ENCODE measurements at places on chromosomes 7 and 10. TPM values are rescaled to one million over a fixed set of nuclear protein-coding genes. Genes with fewer than 3 reads are reported as not detected.

- H3K4me3 ChIP-seq: no peak overlapping the region
- peak overlapping the region; percentile 83 for H3K27ac ChIP-seq
- no peaks in the 10 kb centered on the region for H3K4me1 ChIP-seq
- no peaks in the 10 kb centered on the region for H3K36me3 ChIP-seq
- no peaks in the 10 kb centered on the region for H3K27me3 ChIP-seq
Observed at GRCh38 chr10:69090685-69091084, 2.8 kb downstream of the SRGN start.

DNA sequence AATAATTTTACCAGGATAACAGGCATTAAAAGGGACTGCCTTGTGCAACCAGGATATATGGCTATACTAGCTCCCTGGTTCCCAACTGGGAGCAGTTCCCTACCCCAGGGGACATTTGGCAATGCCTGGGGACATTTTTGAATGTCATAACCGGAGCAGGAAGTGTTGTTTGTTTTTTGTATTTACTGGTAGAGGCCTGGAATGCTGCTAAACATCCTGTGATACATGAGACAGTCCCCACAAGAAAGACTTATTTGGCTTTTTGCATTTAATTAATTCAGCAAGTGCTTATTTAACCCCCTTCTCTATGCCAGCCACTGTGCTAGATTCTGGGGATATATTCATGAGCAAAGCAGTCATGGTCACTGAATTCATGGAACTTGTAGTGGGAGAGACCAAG is 181.2 kb downstream of the BBS9 start:
- no peaks in the 10 kb centered on the region for H3K36me3 ChIP-seq
- DNase-seq: no peak
- no peaks in the 10 kb centered on the region for H3K4me1 ChIP-seq
- no peaks in the 10 kb centered on the region for H3K27me3 ChIP-seq
- no peak overlapping the region for H3K4me3 ChIP-seq

CFAP69 gene
- total RNA-seq: 3.9 TPM

GRCh38 chr7:24365606-24366005 is 81.6 kb downstream of the NPY start:
- no peaks in the 10 kb centered on the region for H3K4me1 ChIP-seq
- no peaks in the 10 kb centered on the region for H3K27me3 ChIP-seq
- no peak overlapping the region for H3K27ac ChIP-seq

DNA sequence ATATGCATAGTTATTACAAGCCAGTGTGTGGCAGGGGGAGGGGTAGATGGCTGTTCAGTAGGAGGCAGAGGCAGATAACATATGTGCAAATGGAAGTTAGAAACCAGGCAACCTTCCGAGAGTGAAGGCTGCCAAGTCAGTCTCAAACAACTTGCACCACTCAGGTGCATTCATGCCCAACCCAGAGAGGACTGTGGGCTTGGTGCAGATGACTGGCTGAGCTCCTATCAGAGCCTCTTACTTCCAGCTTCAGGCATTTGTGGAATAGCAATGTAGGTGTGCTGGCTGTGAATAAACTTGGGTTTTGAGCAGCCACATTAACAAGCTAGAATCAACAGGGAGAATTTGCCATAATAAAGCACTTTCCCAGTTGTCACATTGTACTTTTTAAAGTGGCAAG is 789.8 kb downstream of the PHTF2 start:
- no peaks in the 10 kb centered on the region for H3K4me1 ChIP-seq
- no peak for DNase-seq
- H3K36me3 ChIP-seq: no peaks in the 10 kb centered on the region
- no peaks in the 10 kb centered on the region for H3K27me3 ChIP-seq
- no peak overlapping the region for H3K27ac ChIP-seq

OR9A2 gene
- not detected for total RNA-seq

AKR1C8 gene
- not detected for total RNA-seq

DNA sequence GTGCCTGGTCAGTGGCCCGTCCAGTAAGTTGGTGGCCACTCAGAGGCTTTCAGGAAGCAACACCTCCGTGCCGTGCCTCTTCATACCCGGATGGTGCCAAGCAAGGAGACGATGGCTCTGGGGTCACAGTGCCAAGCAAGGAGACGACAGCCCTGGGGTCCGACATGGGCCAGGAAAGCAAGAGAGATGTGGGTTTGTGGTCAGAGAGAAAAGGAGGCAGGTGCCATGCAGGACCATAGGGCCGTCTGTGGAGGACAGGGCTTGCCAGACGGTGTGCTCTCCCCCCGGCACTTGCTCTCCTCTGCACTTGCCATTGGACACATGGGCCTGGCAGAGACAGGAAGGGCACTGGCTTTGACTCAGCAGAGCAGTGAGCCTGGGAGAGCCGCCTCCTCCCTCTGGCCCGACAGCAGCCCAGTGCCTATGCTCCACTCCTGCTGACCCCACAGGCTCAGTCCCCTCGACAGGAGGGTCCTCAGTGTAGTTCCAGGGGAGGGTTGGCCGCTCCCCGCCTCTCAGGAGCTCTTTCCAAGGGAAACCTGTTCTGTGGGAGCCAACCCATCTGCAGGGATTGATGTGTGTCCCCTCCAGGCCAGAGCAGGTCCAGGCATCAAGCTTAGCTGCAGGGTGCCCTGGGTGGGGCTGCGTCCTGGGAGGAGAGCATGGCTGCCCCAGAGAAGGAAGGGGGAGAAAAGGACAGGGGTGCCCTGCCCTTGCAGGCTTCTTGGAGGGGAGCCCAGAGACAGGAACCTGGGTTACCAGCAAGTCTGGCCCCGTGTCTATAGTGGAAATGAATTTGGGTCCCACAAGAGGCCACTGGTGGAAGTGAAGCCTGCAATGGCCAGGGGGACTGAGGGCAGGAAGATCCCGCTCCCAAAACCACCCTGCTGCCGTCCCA is 7.6 kb upstream of the CALML5 start:
- no peaks in the 10 kb centered on the region for H3K36me3 ChIP-seq
- no peak overlapping the region for H3K4me3 ChIP-seq

DNA sequence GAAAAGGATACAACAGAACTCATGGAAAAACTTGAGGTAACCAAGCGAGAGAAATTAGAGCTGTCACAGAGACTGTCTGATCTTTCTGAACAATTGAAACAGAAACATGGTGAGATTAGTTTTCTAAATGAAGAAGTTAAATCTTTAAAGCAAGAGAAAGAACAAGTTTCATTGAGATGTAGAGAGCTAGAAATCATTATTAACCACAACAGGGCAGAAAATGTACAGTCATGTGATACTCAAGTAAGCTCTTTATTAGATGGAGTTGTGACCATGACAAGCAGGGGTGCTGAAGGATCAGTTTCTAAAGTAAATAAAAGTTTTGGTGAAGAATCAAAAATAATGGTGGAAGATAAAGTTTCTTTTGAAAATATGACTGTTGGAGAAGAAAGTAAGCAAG is 62.1 kb downstream of the AKAP9 start:
- H3K4me3 ChIP-seq: no peak overlapping the region
- DNase-seq: no peak
- no peaks in the 10 kb centered on the region for H3K27me3 ChIP-seq
- no peaks in the 10 kb centered on the region for H3K4me1 ChIP-seq

- H3K27me3 ChIP-seq: no peaks in the 10 kb centered on the region
- no peaks in the 10 kb centered on the region for H3K4me1 ChIP-seq
- no peak overlapping the region for H3K4me3 ChIP-seq
- DNase-seq: no peak
- H3K27ac ChIP-seq: no peak overlapping the region
- no peaks in the 10 kb centered on the region for H3K36me3 ChIP-seq
Observed at GRCh38 chr7:91310830-91311460, 46.7 kb downstream of the FZD1 start.

- DNase-seq: peak; percentile 83
- peak overlapping the region; percentile 23 for H3K27ac ChIP-seq
- peaks cover 4% of the 10 kb centered on the region for H3K4me1 ChIP-seq
- H3K27me3 ChIP-seq: no peaks in the 10 kb centered on the region
- no peak overlapping the region for H3K4me3 ChIP-seq
Observed at GRCh38 chr7:139731802-139732470, 45.9 kb downstream of the HIPK2 start.

- no peaks in the 10 kb centered on the region for H3K4me1 ChIP-seq
- no peaks in the 10 kb centered on the region for H3K36me3 ChIP-seq
- peak; percentile 47 for DNase-seq
- H3K4me3 ChIP-seq: no peak overlapping the region
- no peaks in the 10 kb centered on the region for H3K27me3 ChIP-seq
- no peak overlapping the region for H3K27ac ChIP-seq
Observed at GRCh38 chr7:128210590-128211570, 30.2 kb upstream of the LEP start.

EPDR1 gene
- 7.0 TPM for total RNA-seq

DNA sequence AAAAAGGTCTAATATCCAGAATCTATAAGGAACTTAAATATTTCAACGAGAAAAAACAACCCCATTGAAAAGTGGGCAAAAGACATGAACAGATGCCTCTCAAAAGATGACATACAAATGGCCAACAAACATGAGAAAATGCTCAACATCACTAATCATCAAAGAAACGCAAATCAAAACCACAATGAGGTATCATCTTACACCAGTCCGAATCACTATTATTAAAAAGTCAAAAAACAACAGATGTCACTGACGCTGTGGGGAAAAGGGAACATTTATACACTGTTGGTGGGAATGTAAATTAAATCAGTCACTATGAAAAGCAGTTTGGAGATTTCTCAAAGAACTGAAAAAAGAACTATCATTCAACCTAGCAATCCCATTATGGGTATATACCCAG is 6.0 kb downstream of the VWDE start:
- no peak overlapping the region for H3K27ac ChIP-seq
- H3K36me3 ChIP-seq: no peaks in the 10 kb centered on the region
- peaks cover 5% of the 10 kb centered on the region for H3K27me3 ChIP-seq
- DNase-seq: no peak
- no peak overlapping the region for H3K4me3 ChIP-seq

HABP2 gene
- total RNA-seq: 14.9 TPM

ANKRD30A gene
- total RNA-seq: not detected

DNA sequence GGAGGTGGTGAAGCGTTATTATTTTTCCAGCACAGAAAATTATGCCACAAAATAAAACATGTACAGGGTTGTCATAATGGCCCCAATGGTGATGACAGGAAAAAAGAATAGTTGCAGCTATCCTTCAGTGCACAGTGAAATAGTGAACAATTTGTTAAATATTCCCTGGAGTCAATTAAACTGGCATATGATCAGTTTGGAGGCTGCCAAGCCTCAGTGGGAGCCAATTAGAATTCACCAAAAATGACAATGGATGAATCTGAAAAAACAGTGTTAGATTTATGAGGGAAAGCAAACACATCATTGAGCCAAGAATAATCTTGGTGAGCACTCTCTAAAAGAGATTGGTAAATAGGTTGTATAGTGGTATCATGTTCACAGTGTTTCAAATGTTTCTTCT is 146.3 kb downstream of the OTUD1 start:
- H3K36me3 ChIP-seq: no peaks in the 10 kb centered on the region
- DNase-seq: no peak
- no peak overlapping the region for H3K4me3 ChIP-seq
- no peaks in the 10 kb centered on the region for H3K27me3 ChIP-seq

DNA sequence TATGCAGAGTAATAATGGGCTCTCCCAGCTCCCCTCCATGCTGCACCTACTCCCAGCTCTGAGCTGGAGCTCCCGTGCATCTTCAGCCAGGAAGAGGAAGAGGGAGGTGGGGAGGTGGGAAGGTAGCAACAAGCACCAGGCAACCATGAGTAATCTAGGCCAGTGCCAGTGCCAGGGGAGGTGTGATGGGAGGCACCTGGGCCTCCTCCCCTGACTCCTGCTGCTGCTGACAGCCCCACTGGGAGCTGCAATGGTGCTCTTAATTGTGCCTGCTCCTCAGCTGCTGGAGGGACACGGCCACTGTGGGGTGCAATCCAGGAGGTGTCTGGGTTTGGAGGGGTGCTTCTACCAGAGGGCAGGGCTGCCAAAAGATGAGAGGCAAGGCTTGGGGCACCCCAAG is 243.0 kb downstream of the PLXNA4 start:
- no peaks in the 10 kb centered on the region for H3K4me1 ChIP-seq
- no peak overlapping the region for H3K27ac ChIP-seq
- DNase-seq: no peak

SFTPA1 gene
- total RNA-seq: 1.4 TPM

GRCh38 chr10:24427678-24428409 is 218.9 kb downstream of the KIAA1217 start:
- no peak for DNase-seq
- no peaks in the 10 kb centered on the region for H3K4me1 ChIP-seq
- H3K27me3 ChIP-seq: no peaks in the 10 kb centered on the region
- no peak overlapping the region for H3K27ac ChIP-seq
- H3K4me3 ChIP-seq: no peak overlapping the region

ZNF438 gene
- 3.0 TPM for total RNA-seq

GRCh38 chr10:6507311-6507710 is 72.8 kb downstream of the PRKCQ start:
- H3K4me3 ChIP-seq: no peak overlapping the region
- no peak for DNase-seq
- no peak overlapping the region for H3K27ac ChIP-seq
- H3K27me3 ChIP-seq: no peaks in the 10 kb centered on the region
- no peaks in the 10 kb centered on the region for H3K36me3 ChIP-seq
- no peaks in the 10 kb centered on the region for H3K4me1 ChIP-seq

- no peaks in the 10 kb centered on the region for H3K27me3 ChIP-seq
- H3K27ac ChIP-seq: no peak overlapping the region
- H3K36me3 ChIP-seq: no peaks in the 10 kb centered on the region
- DNase-seq: no peak
- H3K4me1 ChIP-seq: no peaks in the 10 kb centered on the region
Observed at GRCh38 chr7:148212731-148213130, 377.8 kb upstream of the C7orf33 start.

WNT16 gene
- not detected for total RNA-seq

- H3K27ac ChIP-seq: no peak overlapping the region
- DNase-seq: no peak
- H3K4me3 ChIP-seq: no peak overlapping the region
- H3K4me1 ChIP-seq: no peaks in the 10 kb centered on the region
- H3K36me3 ChIP-seq: no peaks in the 10 kb centered on the region
Observed at GRCh38 chr7:21353388-21353780, 74.5 kb upstream of the SP4 start.

DNA sequence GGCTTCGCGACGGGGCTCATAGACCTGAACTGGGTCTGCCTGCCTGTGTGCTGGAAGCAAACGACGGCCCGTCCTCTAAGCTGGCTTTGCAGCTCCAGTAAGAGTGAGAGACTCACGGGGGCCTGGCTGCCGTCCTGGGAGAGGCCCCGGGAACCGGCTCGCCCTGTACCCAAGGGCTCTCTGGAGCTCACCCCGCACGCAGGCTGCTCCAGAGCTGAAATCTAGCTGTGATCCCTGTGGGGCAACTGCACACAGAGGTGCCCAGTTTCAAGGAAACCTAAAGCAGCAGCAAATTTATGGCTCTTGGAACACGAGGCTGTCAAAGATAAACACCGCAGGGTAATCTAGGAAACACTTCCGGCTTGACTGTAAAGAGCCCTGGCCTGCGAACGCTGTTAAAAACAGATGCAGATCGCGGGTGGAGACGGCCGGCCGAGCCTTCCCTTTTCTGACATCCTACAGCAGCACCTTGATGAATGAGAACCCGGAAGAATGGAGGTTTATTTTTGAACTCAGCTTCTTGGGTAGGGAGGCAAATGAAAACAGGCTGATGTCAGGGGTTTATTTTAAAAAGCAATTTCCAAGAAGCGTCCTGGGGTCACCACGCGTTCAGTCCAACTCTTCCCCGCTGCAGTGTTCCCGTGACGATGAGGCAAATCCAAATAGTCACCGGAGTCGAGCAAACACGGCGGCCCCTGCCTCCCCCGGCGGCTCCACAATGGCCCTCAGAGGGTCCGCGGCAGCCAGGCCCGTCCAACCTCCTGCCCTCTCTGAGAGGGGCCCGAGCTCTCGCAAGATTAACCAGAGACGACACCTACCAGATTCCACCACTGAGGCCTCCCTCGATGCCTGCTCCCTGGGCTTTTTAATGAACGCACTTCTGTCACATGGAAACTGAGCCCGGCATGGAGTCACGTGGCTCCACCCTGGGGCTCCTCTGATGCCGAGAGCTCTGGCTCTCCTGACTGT is 29.6 kb downstream of the AMZ1 start:
- H3K4me3 ChIP-seq: no peak overlapping the region
- H3K27me3 ChIP-seq: no peaks in the 10 kb centered on the region
- H3K4me1 ChIP-seq: no peaks in the 10 kb centered on the region
- no peak overlapping the region for H3K27ac ChIP-seq

Measured in pancreas (tissue), 10 donors.